Activated naive CD8-positive, alpha-beta T cell treated with anti-CD3 and anti-CD28 coated beads for 36 hours (primary cell): ENCODE measurements at places on chromosomes 4 and X.

GRCh38 chr4:153488006-153488891 is 22.1 kb downstream of the TMEM131L start:
- DNase-seq, result peak; percentile 85

- no peak for DNase-seq
Observed at GRCh38 chrX:16061296-16061695, 62.1 kb upstream of the GRPR start.

DNA sequence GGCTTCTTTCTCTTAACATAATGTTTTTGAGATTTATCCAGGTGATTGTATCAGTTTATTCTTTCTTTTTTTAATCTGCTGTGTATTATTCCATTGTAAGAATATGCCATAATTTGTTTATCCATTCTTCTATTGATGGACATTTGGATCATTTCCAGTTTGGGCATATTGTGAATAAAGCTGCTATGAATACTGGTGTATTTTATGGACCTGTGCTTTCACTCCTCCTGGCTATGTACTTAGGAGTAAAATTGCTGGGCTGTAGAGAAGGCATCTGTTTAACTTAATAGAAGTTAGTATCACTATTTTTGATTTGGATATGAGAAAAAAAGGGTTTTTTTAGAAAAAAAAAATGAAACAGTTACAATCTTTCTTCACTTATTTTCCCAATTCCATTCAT is 50.0 kb upstream of the FAM9C start:
- DNase-seq, result no peak

- DNase-seq, result no peak
Observed at GRCh38 chr4:76762137-76763130, 135.5 kb downstream of the SOWAHB start.

GRCh38 chr4:169948271-169948670 is 77.9 kb downstream of the MFAP3L start:
- no peak for DNase-seq

DNA sequence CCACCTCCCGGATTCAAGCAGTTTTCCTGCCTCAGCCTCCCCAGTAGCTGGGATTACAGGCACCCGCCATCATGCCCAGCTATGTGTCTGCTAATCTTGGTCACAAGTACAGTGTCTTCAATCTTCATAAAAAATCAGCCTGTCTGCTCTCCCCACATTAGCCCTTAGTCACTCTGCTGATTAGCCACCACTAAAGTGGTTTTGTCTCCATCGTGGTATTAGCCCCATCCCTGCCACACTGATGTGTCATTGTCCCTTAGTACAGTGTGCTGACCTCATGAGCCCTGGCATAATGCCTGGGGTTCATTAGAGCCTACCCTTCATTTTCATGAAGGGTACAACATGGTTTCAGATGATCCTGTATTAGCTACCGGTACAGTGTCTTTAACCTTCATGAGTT is 49.9 kb downstream of the ZNF157 start:
- DNase-seq, result no peak

DNA sequence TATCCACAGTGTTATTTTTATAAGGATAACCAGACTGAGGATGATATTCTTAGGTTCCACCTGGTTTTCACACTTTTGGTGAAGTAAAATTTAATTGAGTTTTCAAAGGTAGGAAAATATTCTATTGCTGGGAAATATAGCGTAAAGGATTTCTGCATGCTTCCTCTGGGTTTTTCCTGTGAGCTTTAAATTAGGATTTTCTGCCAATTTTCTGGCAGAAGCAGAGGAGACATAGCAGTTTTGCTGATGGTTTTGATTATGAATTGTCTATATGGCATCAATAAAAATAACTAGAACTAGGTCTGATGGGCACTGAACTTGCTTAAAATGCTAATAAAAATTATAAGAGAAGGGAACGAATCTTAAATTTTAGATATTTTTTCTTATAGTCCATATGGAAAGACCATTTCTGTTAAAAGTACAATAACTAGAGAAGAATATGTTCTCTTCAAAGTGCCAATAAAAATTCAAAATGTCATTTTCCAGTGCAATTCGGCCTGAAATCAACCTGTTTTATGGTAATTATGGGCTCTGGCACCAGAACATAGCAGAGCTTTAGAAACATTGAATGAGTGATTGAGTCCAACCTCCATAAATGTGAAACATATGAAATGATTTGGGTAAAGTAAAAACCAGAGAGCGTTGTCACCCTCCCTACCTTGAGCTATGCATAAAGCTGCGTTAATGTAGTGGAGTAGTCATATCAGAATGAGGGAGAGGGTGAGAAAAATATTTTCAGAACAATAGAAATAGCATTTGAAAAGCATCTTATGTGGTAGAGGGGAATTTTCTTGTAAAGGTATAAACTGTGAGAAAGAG is 279.7 kb downstream of the SPRY1 start:
- no peak for DNase-seq

DNA sequence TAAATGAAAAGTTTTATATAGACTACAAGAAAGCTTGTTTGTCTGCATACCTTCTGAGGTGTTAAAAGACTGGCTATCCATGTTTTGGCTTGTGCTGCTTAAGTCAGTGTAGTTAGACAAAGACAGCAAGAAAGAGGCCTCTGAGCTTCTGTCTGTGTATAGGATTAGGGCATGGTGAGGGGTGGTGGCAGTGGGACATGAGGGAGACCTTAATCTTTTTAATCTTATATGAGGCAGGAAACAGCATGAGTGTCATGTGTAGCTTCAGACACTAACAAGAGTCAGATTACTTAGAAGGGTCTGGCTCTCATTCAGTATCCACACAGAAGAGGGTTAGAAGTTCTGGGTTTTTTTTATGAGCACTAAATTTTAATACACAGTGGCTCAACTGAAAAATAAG is 213.3 kb downstream of the GABRG1 start:
- no peak for DNase-seq

- DNase-seq, result peak; percentile 59
Observed at GRCh38 chrX:40098264-40099054, 701 bp upstream of the BCOR start.

GRCh38 chr4:7132249-7132648 is 60.1 kb upstream of the SORCS2 start:
- no peak for DNase-seq

DNA sequence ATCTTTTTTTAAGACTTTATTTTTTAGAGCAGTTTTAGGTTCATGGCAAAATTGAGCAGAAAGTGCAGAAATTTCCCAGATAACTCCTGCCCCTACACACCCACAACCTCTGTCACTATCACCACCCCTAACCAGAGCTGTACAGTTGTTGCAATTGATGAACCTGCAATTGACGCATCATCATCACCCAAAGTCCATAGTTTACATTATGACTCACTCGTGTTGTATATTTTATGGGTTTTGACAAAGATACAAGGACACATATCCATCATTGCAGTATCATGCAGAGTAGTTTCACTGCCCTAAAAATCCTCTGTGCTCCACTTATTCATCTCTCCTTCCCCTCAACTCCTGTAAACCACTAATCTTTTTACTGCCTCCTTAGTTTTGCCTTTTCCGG is 34.5 kb upstream of the WAS start:
- no peak for DNase-seq

- DNase-seq, result no peak
Observed at GRCh38 chr4:16692961-16693506, 205.4 kb downstream of the LDB2 start.

- DNase-seq, result no peak
Observed at GRCh38 chrX:45709381-45709780, 508.7 kb upstream of the DIPK2B start.

DNA sequence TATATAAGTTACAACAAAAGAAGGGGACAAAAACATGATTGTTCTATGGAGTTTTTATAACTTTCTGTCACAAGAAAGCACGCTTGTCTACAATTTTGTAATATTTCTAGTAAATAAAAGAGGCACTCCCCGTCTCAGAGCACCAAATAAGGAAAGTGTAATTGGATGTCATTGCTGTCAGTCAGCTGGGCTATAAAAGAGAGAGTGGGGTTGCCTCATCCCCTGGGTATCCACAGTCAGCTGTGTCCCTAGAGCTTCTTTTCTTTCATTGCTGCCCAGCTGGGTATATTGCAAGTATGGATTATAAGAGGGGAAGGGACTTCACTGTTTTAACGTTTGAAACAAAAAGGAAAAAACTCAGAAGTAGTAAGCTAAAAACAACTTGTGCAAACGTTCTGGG is 61.3 kb downstream of the NPNT start:
- no peak for DNase-seq

GRCh38 chrX:130793975-130794374 is 109.0 kb downstream of the ENOX2 start:
- DNase-seq, result no peak

DNA sequence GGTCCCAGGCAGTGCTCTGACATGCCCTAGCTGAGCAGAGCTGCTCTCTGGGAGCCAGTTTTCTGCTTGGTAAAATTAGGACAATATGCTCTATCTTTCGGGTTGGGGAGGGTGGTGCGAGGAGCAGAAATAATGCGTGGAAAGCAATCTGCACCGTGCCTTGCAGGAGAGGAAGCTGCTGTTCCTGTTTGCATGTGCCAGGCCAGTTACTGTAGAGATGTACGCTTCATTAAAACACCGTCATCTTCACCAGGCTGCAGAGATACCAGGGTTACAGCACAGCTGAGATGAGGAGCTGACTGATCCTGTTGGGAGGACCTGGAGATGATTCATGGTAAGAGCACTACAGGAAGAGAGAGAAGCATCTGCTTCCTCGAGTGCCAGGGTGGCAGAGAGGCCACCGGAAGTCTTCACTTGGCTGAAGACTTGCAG is 29.5 kb upstream of the IRF2 start:
- no peak for DNase-seq

- DNase-seq, result no peak
Observed at GRCh38 chrX:84044051-84044450, 143.9 kb downstream of the RPS6KA6 start.

- DNase-seq, result no peak
Observed at GRCh38 chr4:169971456-169972015, 54.7 kb downstream of the MFAP3L start.

GRCh38 chr4:86132468-86132867 is 227.4 kb downstream of the MAPK10 start:
- DNase-seq, result no peak

- DNase-seq, result peak; percentile 66
Observed at GRCh38 chr4:7843831-7844593, 95.6 kb downstream of the AFAP1 start.

DNA sequence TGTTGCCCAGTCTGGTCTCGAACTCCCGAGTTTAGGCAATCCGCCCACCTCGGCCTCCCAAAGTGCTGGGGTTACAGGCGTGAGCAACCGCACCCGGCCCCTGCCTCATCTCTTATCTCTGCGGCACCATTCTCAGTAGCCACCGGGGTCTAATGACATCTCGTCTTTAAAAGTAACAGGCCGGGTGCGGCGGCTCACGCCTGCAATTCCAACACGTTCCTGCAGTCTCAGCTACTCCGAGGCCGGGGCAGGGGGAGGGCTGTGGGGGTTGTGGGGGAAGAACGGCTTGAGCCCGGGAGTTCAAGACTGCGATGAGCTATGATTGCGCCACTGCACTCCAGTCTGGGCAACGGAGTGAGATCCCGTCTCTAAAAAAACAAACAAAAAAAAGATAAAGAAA is 28.8 kb downstream of the ING2 start:
- DNase-seq, result no peak

DNA sequence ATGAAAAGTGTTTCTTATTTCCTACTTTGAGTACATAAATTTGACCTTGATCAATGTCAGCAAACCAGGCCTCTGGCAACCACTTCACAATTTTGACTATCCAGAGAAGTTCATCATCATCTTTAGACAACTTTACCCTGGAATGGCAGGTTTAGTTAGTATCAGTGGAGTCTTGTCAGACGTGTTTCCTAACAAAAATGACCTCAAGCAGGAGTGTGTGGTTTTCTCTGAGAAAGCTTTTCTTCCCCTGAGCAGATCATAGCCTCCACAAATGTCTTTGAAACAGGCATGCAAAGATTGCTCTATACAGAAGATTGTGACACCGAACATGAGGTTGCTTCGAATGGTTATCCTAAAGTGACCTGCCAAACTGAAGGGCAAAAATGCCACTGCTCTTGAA is 642.3 kb downstream of the RPA4 start:
- no peak for DNase-seq

DNA sequence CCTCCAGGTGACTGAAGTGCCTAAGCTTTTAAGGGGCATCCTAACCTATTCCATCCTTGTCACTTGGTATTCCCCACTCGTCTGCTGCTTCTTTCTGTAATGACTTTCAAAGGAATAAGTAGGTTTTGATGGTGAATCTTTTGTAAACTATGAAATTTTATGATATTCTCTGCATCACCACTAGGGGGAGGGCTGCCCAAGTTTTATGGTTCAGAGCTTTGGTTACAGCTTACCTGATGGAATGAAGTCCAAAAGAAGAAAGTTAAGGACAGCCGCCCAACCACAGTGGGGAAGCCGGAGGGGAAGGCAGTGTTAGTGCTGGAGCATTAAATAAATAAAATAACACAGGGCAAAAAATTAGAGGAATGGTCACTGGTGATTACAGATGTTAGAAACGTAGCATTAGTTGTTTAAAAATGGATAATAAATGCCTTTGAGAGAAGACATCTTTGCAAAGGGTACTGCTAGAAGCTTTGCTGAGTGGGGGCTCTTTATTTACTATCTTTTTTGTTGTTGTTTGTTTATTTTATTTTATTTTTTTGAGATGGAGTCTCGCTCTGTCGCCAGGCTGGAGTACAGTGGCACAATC is 204.9 kb downstream of the GBA3 start:
- DNase-seq, result peak; percentile 1

DNA sequence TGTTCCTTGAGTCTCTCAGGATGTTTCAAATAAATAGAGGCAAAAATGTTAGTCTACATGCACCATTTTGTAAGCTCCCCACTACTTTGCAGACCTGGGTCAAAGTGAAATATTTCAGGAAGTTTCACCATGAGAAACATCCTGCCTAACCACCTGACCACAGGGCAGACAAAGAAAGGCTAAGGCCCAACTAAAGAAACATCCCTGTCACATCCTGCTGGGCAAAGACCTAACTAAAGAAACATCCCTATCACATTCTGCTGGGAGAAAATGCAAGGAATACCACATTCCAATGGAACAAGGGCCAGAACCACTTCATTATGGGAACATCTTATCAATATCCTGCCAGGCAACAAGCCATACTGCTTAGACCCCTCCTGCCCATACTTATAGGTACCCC is 1303.4 kb downstream of the TECRL start:
- no peak for DNase-seq

DNA sequence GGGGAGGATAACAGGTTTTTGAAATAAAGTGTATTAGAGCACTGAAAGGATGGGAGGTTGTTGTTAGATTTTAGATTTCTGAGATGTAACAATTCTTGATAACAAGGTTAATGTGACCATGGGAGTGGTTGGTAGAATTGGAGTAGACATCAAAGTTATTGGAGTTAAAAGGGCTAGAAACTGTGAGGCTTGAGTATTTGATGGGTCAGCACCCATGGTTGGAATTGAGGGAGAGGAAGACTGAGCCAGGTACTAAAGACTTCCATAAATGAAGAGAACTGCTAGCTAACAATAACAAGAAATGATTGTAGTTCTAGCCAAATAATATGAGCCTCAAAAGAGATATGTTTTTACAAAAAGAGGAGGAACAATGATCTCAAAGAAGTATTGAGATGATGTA is 98.8 kb downstream of the HEPH start:
- DNase-seq, result no peak

DNA sequence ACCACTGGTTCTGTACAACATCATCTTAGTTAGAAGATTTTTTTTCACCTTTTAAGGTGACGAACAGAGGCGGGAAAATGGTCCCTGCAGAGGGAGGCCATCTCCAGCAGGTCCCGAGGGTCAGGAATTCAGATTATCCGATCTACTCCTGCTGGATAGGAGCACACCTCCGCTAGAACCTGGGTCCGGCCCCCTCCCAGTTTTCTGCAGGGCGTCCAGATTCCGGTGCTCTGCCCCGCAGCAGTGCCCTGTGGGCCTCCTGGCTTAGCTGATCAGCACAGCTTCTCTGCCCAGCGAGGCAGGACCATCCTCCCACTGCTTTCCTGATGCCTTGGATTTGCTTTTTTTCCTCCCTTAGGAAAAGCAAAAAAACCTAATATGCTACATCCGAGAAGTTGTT is 2.3 kb downstream of the TBL1X start:
- DNase-seq, result no peak
